ENCODE measurements at places on chromosomes 5 and 9. TPM values are rescaled to one million over a fixed set of nuclear protein-coding genes. Genes with fewer than 3 reads are reported as not detected.

The BNIP1 gene
- 5.5 TPM for total RNA-seq

The FOXD4 gene
- total RNA-seq = not detected

The IL9 gene
- not detected for total RNA-seq

The SPINK13 gene
- total RNA-seq = not detected

The PRDM9 gene
- not detected for total RNA-seq

The TMEM215 gene
- not detected for total RNA-seq

The GMCL2 gene
- not detected for total RNA-seq

The EQTN gene
- total RNA-seq = not detected

The PLEKHG4B gene
- not detected for total RNA-seq

The XRCC4 gene
- total RNA-seq = 10.5 TPM

The PCDHA9 gene
- total RNA-seq = not detected

The DAB2 gene
- not detected for total RNA-seq

GRCh38 chr5:142095035-142095434 is 13.5 kb upstream of the NDFIP1 start:
- no peaks in the 10 kb centered on the region for H3K36me3 ChIP-seq
- DNase-seq = no peak

DNA sequence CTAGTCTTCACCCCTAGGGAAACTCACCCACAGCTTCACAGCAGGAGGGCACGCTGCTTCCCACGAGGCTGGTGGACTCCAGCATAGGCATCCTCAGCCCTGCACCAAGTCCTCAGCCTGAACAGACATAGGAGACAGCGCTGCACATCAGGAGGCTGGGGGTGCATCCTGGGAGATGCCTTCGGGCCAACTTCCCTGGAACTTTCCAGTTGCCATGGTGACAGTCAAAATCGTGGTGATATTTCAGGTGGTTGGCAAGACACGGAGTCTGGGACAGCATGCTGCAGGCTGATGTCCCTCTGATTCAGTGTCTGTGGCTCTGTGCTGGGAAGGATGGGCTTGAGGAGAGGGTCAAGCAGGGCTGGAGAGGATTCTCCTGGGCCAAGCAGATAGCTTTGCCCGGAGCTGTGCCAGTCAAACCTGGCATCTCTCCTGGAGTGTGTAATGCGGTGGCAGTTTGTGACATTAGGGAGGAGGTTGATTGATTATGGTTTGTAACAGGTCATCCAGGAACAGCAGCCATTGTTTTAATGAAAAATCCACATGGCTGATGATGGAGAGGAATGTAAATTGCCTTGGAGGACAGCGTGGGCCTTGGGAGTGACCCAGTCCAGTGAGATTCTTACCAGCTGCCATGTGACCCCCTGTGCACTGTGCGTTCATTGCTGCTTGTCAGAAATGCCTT is 35.6 kb upstream of the SEMA4D start:
- H3K4me3 ChIP-seq = no peak overlapping the region
- no peak for DNase-seq
- peak overlapping the region; percentile 6 for H3K27ac ChIP-seq
- peaks cover 97% of the 10 kb centered on the region for H3K4me1 ChIP-seq
- H3K36me3 ChIP-seq = no peaks in the 10 kb centered on the region
- no peaks in the 10 kb centered on the region for H3K27me3 ChIP-seq

DNA sequence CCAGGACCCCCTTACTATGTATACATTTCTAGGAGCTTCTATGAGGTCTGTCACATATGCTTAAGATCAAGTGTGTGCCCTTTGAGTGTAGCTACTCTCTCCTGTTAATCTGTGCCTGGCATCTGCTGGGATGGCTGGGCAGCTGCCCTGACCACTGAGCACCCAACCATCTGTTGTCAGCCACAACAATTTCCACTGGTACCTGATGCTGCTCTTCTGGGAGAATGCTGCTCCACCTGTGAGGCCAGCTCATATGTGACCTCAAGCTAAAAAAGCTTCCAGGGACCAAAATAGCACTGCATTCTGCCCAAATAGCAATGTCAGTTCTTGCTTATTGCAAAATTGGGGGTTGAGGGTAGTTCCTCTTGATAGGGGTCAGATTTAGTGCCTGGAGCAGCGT is 595.6 kb downstream of the RAB3C start:
- H3K27me3 ChIP-seq = no peaks in the 10 kb centered on the region
- no peak overlapping the region for H3K4me3 ChIP-seq
- H3K36me3 ChIP-seq = no peaks in the 10 kb centered on the region
- no peaks in the 10 kb centered on the region for H3K4me1 ChIP-seq

GRCh38 chr9:4225291-4226028 is 74.4 kb downstream of the GLIS3 start:
- H3K27me3 ChIP-seq = no peaks in the 10 kb centered on the region
- H3K4me1 ChIP-seq = no peaks in the 10 kb centered on the region
- H3K36me3 ChIP-seq = no peaks in the 10 kb centered on the region
- no peak overlapping the region for H3K27ac ChIP-seq

GRCh38 chr5:98583586-98583985 is 189.9 kb upstream of the RGMB start:
- no peaks in the 10 kb centered on the region for H3K4me1 ChIP-seq
- no peak overlapping the region for H3K4me3 ChIP-seq
- H3K27me3 ChIP-seq = no peaks in the 10 kb centered on the region
- no peaks in the 10 kb centered on the region for H3K36me3 ChIP-seq
- no peak overlapping the region for H3K27ac ChIP-seq

- DNase-seq = no peak
- no peak overlapping the region for H3K27ac ChIP-seq
- no peaks in the 10 kb centered on the region for H3K4me1 ChIP-seq
- H3K27me3 ChIP-seq = no peaks in the 10 kb centered on the region
Measured at GRCh38 chr9:77820293-77820954, 172.3 kb upstream of the GNA14 start.

GRCh38 chr9:89793551-89793950 is 188.7 kb downstream of the GADD45G start:
- DNase-seq = no peak
- no peak overlapping the region for H3K4me3 ChIP-seq
- H3K27ac ChIP-seq = no peak overlapping the region
- no peaks in the 10 kb centered on the region for H3K36me3 ChIP-seq
- no peaks in the 10 kb centered on the region for H3K4me1 ChIP-seq

GRCh38 chr5:154097031-154097430 is 58.3 kb downstream of the MFAP3 start:
- H3K36me3 ChIP-seq = no peaks in the 10 kb centered on the region
- no peaks in the 10 kb centered on the region for H3K27me3 ChIP-seq
- H3K4me3 ChIP-seq = no peak overlapping the region
- no peak for DNase-seq

- no peak overlapping the region for H3K4me3 ChIP-seq
- H3K27ac ChIP-seq = no peak overlapping the region
- no peaks in the 10 kb centered on the region for H3K4me1 ChIP-seq
- no peak for DNase-seq
Measured at GRCh38 chr5:148920646-148921288, 94.4 kb downstream of the ADRB2 start.

DNA sequence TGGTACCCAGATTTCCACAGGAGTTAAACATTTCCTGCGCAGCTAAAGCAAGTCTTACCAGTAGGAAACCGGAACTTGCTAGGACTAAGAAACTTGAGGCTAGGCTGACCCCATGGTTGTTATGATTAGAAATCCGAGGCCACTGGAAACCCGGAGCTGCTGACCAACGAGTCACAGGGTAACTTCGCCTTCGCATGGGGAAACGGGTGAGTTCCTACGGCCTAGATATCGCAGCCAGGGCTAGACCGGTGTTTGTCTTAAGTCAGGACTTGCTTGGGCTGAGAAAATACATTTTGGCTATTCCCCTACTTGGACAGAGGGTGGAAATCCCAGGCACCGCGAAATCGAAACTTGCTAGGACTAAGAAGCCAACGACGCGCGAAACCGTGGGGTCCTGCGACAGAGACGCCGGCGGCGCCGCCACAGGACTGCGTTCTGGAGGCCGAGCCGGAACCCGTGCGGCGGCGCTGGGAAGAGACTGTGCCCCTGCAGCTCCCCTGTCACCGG is 1.6 kb upstream of the ANXA2R start:
- H3K4me3 ChIP-seq = peak overlapping the region; percentile 73
- no peak for DNase-seq
- no peaks in the 10 kb centered on the region for H3K36me3 ChIP-seq
- H3K27ac ChIP-seq = peak overlapping the region; percentile 96
- H3K27me3 ChIP-seq = no peaks in the 10 kb centered on the region

DNA sequence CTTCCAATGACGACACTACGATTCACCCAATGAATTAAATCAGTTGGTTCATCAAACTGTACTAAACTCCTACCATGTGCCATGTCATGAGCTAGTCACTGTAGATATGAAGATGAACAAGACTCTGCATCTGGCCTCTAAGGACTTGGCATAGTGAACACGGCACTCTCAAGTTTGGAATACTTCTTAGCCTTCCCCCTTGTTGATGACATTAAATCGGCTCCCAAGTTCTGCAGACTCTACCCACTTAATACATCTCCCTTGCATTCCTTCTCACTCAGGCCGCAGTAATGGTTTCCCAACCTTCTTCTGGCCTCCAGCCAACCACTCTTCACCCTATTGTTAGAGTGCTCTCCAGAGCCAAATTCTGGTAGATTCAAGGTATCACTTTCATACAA is 184.7 kb downstream of the MAPKAP1 start:
- peaks cover 8% of the 10 kb centered on the region for H3K4me1 ChIP-seq
- H3K4me3 ChIP-seq = no peak overlapping the region
- H3K36me3 ChIP-seq = no peaks in the 10 kb centered on the region
- no peak for DNase-seq

- peak; percentile 53 for DNase-seq
- peaks cover 4% of the 10 kb centered on the region for H3K4me1 ChIP-seq
- peak overlapping the region; percentile 51 for H3K27ac ChIP-seq
- no peaks in the 10 kb centered on the region for H3K36me3 ChIP-seq
- H3K27me3 ChIP-seq = no peaks in the 10 kb centered on the region
- H3K4me3 ChIP-seq = peak overlapping the region; percentile 38
Measured at GRCh38 chr9:6080154-6080716, 64.8 kb upstream of the RANBP6 start.

GRCh38 chr9:120837921-120838320 is 4.8 kb downstream of the PSMD5 start:
- H3K27me3 ChIP-seq = no peaks in the 10 kb centered on the region
- no peak overlapping the region for H3K4me3 ChIP-seq
- peaks cover 7% of the 10 kb centered on the region for H3K4me1 ChIP-seq
- H3K36me3 ChIP-seq = no peaks in the 10 kb centered on the region
- DNase-seq = no peak

DNA sequence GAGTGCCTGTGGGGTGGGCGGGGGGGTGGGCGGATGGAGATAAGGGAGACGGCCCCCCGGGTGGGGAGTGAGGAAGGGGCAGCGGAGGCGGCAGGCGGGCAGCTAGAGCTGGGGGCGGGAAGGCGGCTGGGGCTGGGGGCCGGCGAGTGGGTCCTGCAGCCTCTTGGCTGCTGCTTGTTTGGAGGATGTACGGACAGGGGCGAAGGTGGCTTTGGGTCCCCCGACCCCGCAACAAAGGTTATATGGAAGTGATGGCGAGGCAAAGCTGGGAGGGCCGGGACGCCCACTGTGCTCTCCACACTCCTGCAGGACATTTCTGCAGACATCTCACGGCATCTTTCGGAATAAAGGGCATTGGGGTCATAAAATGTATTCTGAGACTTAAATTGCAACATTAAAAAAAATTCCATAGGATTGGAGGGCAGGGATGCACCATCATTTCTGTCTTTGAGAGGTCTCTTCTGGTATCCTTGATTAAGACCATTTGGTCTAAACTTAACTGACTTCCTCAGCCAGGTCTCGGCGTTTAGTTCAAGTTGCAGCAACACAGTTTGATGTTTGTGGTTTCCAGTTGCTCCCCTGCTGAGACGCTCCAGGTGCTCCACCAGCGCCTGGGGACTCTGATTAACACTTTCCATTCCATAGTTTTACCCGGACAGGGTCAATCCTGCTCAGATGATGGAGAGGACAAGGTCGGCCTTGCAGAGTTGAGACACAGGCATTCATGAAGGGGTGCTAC is 101.6 kb upstream of the SSBP2 start:
- no peaks in the 10 kb centered on the region for H3K36me3 ChIP-seq
- H3K4me3 ChIP-seq = peak overlapping the region; percentile 55
- DNase-seq = no peak

DNA sequence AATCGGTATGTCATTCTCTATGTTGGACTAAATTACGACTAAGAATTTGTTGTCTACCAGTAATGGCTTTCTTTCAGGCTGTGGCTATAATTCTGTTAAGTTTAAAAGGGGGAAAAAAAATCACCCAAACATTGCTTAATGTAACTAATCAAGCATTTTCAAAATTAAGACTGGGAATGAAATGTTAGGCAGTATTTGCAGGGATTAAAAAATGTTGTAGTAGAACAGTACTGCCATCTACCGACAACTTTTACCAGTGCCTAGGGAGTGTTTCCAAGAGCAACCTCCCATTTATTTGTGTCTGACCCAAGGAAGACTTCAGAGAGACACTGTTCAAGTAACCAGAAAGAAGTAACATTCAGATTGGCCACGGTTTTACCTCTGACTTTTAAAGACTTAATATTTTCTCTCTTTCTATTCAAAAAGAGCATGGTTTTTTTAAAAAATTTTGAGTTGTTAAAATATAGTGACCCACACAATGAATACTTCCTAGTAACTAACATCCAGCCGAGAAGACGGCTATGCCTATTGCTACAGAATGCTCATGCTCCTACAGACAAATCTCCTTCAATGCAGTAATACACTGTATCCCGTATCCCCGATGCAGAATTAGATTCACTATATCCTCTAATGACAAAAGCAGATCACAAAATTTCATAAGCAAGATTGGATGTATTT is 92.4 kb downstream of the ARL15 start:
- H3K27ac ChIP-seq = no peak overlapping the region
- no peaks in the 10 kb centered on the region for H3K4me1 ChIP-seq
- H3K4me3 ChIP-seq = no peak overlapping the region
- no peaks in the 10 kb centered on the region for H3K36me3 ChIP-seq
- no peaks in the 10 kb centered on the region for H3K27me3 ChIP-seq
- no peak for DNase-seq

- no peaks in the 10 kb centered on the region for H3K4me1 ChIP-seq
- no peak overlapping the region for H3K4me3 ChIP-seq
- H3K27me3 ChIP-seq = no peaks in the 10 kb centered on the region
Measured at GRCh38 chr9:117744369-117744768, 40.2 kb downstream of the TLR4 start.

GRCh38 chr9:122949696-122950095 is 8.9 kb downstream of the RABGAP1 start:
- no peak overlapping the region for H3K27ac ChIP-seq
- DNase-seq = no peak
- no peaks in the 10 kb centered on the region for H3K4me1 ChIP-seq
- no peaks in the 10 kb centered on the region for H3K27me3 ChIP-seq

- no peak overlapping the region for H3K4me3 ChIP-seq
- no peaks in the 10 kb centered on the region for H3K4me1 ChIP-seq
- H3K27me3 ChIP-seq = no peaks in the 10 kb centered on the region
- H3K27ac ChIP-seq = no peak overlapping the region
Measured at GRCh38 chr5:81165493-81166119, 67.5 kb upstream of the CKMT2 start.

DNA sequence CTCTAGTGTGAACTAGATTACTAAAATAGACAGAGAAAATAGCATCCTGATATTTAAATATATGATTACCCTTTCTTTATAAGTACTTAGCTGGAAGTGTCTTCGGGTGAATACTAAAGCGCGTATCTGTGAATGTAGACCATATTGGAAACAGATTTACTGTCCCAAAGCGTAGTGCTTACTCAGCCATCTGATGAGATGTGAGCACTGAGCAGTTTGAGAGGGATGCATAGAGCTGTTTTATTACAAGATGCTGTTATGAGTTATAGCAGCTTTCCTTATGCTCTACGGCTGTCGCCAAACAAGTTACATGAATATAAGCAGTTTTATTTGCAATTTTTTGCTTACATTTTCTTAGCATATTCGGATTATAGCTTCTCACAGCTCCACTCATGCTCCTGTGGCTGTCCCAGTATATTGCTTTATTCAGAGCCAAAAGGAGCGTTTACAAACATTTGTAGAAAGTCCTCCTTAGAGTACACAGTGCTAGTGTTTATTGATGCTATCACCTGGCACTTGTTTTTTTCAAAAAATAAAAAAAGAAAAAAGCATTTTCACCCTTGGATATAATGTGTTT is 981.4 kb upstream of the WWC1 start:
- DNase-seq = no peak
- no peak overlapping the region for H3K4me3 ChIP-seq
- no peaks in the 10 kb centered on the region for H3K4me1 ChIP-seq

All from naive thymus-derived CD4-positive, alpha-beta T cell (primary cell).